Skin of body (tissue), 3 donors: ENCODE measurements at places on chromosomes 12 and 14. TPM values are rescaled to one million over a fixed set of nuclear protein-coding genes. Genes with fewer than 3 reads are reported as not detected.

DNA sequence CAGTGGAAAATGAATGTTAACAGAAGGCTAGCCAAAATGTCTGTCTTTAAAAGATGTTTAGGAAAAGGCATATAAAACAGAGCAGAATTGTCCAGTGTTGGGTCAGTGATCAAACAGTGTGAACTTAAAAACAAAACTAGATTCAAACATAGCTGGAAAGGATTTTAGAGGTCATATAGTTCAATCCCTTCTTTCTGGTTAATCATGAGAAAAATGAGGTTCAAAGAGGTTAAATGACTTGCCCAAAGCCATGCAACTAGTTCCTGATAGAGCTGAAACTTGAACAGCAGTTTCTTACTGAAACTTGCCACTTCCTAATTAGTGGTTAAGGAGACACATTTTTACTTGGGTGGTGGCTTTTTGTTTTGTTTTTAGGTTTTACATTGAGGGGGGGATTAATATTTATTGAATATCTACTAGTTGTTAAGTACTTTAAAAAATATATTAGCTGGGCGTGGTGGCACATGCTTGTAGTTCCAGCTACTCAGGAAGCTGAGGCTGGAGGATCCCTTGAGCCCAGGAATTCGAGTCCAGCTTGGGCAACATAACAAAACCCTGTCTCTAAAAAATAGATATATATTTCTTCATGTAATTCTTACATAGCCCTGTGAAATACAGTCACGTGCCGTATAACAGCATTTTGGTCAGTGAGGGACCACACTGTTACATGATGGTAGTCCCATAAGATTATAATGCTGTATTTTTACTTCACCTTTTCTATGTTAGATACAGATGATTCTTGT, 20.4 kb downstream of the ACVR1B start:
- no peak for DNase-seq

GPD1 gene
- 163 TPM for total RNA-seq

GRCh38 chr12:114166362-114166761, 200.2 kb upstream of the RBM19 start:
- DNase-seq: no peak

GRCh38 chr14:55073856-55074255, 22.4 kb downstream of the MAPK1IP1L start:
- DNase-seq: no peak

GRCh38 chr12:97024393-97024792, 117.3 kb downstream of the NEDD1 start:
- DNase-seq: no peak

- DNase-seq: no peak
Measured at GRCh38 chr12:24555730-24556129, 393.2 kb downstream of the BCAT1 start.

APOF gene
- not detected for total RNA-seq

DNA sequence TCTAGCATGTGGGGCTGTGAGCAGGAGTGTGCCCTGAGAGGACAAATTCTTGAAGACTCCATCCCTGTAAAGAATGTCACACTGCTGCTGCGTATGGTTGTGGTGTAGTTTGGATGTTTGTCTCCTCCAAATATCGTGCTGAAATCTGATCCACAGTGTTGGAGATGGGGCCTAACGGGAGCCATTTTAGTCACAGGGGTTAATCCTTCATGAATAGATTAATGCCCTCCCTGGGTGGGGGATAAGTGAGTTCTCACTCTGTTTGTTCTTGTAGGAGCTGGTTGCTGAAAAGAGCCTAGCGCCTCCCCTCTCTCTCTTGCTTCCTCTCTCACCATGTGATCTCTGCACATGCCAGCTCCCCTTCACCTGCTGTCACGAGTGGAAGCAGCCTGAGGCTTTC, 94.5 kb upstream of the VASH1 start:
- DNase-seq: no peak

GRCh38 chr12:42776396-42776795, 186.8 kb upstream of the PRICKLE1 start:
- DNase-seq: no peak

DNA sequence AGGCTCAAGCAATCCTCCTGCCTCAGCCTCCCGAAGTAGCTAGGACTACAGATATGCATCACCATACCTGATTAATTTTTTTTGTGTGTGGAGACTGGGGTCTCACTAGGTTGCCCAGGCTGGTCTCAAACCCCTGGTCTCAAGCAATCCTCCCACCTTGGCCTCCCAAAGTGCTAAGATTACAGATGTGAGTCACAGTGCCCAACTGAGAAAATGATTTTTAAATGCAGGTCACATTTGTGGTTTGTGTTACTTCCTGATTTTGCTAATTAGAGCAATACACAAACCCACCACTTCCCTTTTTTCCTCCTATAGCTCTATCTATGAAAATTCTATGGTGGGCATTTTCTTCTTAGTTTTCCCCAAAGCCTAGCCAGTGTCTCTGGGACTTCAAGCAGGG, 45.5 kb upstream of the TMEM263 start:
- DNase-seq: no peak
